ENCODE measurements at places on chromosomes 3 and 15.

DNA sequence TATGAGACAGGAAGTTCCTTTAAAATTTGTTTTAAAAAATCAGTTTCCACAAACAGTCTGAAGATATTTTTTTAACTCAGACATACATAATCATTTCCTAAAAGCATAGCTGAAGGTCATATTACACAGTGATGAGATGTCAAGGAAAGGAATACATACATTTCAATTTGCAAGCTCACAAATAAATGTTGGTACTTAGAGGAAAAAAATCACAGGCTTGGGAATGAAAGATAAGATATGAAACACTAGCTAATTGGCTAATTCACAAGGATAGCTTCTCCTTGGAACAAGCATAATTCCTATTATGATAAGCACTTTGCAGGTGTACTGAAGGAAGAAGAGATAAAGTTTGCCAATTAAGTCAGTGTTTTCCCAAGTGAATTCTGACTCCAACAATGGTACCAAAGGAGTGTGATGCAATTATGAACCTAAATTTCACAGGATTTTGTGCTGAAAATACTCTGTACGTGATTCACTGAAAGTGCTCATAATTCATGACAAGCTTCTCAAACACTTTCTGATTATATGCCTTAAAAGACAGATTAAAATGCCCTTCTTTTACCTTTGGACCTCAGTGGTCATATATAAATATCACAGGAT lies 112.4 kb downstream of the FRMD5 start:
- DNase-seq = no peak

DNA sequence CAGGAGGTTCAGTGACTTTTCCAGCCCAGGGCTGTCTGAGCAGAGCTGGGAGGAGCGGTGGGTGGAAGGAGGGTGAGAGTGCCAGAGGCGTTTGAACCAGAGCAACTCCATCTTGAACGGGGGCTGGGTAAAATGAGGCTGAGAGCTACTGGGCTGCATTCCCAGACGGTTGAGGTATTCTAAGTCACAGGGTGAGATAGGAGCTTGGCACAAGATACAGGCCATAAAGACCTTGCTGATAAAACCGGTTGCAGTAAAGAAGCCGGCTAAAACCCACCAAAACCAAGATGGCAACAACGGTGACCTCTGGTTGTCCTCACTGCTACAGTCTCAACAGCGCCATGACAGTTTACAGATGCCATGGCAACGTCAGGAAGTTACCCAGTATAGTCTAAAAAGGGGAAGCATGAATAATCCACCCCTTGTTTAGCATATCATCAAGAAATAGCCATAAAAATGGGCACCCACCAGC lies 60.2 kb downstream of the ABTB1 start:
- no peak for DNase-seq

GRCh38 chr15:77606142-77607034 lies 26.3 kb downstream of the LINGO1 start:
- no peak for DNase-seq

DNA sequence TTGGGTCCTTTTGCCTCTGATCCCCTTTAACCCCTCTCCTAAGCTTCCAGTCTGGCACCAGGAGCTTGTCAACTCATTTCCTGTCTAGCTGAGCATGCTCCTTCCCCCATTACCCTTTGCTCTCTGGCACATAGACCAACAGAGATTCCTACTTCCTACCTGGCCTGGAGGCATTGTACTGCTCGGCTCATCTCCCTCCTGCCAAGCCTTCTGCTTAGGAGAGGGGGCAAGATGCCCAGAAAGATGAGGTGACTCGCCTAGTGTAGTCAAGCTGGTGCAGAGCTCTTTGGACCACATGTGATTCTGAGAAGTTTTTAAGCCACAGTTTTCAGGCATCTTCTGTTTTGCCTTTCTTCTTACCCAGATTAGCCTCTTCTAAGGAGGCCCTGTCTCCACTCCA lies 95.4 kb downstream of the ZNF621 start:
- no peak for DNase-seq

DNA sequence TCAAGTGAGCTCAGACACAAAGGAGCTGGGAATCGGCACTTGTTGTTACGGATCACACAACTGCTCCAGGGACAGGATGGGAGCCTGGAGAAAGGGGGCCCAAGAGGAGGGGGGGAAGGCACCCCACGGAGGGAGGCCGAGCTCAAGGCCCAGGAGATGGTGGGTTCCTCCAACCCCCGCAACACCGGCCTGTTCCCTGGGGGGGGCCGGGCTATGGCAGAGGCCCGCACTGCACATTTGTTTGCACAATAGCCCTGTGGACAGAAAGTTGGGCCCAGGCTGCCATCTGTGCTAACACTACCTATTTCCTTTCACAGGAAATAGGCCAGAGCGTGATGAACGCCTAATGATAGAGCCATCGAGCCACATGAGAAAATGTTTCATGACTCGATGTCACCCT lies 147.1 kb downstream of the NSMCE3 start:
- DNase-seq = no peak

DNA sequence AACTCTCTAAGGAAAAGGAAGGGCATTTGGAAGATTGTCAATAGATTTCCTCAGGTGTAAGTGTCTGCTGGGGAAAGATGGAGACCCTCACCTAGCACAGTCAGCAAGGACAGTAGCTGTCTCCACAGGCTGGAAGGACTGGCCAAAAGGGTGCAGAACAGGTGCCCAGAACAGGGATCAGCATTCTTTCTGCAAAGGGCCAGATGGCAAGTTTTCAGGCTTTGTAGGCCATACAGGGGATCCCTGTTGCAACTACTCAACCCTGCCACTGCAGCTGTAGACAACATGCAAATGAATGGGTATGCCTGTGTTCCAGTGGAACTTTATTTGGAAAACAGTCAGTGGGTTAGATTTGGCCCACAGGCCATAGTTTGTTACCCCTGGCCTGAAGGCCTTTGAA lies 8.1 kb downstream of the AGBL1 start:
- no peak for DNase-seq

DNA sequence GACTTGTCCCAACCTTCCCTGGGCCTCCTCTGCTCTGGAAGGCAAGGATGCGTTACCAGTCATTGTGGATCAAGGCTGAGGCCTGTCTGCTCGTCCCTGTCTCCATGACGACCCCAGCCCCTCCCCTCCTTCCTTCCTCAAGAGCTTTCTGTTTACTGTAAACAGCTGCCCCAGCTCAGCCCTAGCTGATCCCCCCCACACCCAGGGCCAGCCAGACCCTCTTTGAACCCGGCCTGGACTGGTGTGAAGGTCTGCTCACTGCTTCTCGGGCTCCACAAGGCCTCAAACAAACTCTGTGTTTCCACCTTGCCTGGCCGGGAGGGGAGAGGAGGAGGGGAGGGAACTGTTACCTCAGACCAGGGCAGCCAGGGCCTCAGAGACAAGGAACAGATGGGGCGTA lies 16.9 kb downstream of the VPS18 start:
- no peak for DNase-seq

DNA sequence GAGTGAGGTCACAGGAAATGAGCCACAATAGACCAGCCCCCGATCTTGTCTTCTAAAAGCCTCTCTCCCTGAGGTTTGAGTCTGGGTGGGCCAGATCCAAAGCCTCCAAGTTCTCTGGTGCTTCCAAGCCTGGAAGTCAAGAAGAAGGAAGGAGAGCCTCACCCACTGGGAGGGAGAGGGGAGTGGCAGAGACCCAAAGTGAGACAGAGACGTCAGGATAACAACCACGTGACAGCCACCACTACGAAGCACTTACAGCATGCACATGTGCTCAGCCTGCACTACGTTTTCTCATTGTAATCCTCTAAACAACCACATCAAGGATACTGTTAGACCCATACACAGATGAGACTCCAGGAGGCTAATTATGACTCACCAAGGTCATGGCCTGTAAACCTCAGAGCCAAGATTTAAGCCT lies 197.3 kb upstream of the LINGO1 start:
- DNase-seq = no peak

- DNase-seq = no peak
These were observed 6.9 kb upstream of the CLDN18 start for GRCh38 chr3:138003069-138003468.

DNA sequence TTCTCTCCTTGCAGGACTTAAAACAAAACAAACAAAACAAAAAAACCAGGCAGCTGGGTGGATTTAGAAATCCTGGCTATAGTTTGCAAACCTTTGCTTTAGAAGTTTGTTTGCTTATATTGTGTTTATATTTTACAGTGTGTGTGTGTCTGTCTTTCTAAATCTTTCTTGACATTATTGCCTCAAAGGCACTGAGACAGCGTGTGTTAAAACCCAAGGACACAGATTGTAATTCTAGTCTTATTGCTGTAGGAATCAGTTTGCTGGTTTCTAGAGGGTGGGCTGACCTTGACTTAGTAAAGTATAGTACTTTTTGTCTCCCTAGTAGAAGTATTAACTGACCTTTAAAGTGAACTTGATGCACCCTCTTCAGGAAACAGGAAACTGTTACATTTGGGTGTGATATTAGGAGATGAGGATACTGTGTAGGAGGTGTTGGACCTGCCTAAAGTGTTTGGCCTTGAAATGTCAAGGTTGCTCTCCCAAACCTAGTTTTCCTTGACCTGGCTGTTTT lies 71.0 kb downstream of the TCF12 start:
- DNase-seq = no peak

DNA sequence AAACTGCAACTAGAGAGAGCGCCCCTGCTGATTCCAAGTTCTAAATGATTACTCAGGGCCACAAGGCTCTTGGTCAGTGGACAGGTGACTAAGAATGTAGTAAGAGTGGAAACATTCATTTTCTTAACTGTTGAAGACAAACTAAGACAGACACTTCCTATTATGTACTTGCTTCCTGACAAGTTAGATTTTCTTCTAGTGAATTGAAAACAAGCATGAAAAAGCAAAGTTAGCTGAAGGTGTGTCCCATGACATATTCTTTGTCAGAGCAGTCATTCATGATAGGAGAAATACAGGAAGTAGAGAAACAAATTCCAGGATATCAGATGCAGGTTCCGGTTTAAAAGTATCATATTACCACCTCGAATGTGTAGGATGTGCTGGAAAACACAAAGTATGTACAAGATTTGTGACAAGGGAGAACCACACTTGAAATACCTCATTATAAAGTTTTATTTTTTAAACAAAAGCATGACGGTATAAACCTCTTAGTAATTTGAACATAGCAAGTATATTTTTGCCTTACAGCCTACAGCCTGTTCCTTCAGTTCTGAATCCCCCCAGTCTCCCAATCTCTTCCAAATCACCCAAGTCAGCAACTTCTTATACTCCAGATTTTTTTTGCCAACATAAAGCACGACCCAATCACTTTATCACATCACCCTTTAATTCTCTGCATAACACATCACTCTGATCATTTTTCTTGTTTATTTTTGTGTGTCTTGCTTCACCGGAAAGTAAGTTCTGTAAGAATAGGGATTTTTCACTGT lies 6.2 kb downstream of the TSPAN3 start:
- DNase-seq = no peak

DNA sequence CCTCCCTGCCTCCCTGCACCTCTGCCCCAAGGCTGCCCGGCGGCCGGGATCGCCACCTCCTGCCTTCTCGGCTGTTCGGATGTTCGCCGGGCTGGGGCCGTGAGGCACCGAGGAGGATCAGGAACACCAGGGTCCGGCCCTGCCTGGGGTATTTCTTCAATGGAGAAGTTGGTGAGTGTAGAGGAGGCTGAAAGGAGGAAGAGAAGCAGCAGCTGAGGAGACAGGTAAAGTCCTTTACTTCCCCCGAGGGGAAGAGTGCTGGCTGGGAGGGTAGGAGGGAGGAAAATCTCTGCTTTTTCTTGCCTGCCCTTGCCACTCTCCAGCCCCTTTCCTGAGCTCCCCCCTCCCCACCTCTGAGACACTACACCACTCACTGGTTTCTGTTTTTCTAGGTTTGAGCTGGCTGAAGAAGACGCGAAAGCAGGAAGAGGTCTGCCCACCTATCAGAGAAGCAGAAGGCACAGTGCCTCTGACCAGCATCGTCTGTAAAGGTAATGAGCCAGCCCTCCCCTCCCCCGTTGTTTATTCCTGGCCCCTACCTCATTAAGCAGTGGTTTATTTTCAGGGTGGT lies 519 bp downstream of the ASB7 start:
- no peak for DNase-seq

DNA sequence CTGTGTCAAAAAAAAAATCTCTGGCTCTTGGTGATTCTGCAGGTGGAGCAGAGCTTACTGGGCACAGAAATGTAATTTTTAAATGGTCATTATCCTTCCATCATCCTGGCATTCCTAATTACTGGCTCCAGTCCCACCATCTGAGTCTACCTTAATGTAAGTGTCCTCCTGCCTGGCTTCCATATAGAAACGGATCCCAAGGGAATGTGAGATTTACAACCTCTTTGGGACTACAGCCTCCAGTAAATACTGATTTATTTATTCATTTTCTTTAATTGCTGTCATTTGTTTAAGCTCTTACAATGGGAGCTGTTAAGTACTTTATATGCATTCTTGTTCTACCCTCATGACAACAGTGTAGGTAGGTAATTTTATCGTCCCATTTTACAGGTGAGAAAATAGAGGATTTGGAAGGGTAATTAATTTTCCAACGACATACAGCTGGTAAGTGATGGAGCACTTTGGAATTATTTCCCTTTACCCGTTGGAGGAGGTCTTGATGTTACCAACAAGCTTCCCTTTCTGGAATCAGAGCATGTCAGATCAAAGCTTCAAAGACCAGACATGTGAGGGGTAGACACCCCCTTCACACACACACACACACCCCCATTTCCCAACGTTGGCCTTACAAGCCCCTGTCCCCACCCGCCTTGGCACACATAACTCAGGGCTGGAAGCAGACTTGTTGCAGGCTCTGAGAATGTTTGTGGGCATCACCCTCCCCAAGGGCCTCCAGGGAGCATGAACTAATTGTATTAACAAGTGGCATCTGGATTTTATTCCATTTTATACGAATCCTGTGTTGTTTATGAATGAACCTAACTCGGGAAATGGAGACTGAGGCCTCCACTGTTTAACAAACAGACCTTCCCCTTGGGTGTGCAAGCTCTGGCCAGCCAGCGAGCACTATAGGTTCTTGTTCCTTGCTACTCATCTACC lies 116.9 kb downstream of the ALDH1A2 start:
- DNase-seq = no peak

DNA sequence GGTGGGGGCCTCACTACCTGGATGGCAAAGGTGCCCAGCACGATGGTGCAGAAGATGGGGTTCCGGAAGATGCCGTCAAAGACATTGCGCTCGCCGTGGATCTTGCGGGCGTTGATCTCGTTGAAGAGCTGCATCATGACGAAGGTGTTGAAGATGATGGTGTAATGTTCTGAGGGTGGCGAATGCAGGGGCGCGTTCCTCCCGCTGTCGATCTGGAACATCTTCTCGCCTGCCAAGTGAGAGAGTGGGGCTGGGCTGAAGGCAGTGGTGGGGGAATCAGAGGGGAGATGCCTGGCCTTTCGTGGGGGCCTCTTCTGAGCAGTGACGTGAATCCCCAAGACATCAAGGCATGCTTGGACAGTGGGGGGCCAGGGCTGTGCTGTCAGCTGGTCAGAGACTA lies 19.6 kb upstream of the SEC13 start:
- no peak for DNase-seq

- peak; percentile 93 for DNase-seq
These were observed 96.2 kb upstream of the ACP3 start for GRCh38 chr3:132220986-132221385.
